ENCODE measurements at places on chromosomes 7 and 10.

GRCh38 chr7:24438232-24438631 is 135.0 kb upstream of the PALS2 start:
- no peak for DNase-seq

DNA sequence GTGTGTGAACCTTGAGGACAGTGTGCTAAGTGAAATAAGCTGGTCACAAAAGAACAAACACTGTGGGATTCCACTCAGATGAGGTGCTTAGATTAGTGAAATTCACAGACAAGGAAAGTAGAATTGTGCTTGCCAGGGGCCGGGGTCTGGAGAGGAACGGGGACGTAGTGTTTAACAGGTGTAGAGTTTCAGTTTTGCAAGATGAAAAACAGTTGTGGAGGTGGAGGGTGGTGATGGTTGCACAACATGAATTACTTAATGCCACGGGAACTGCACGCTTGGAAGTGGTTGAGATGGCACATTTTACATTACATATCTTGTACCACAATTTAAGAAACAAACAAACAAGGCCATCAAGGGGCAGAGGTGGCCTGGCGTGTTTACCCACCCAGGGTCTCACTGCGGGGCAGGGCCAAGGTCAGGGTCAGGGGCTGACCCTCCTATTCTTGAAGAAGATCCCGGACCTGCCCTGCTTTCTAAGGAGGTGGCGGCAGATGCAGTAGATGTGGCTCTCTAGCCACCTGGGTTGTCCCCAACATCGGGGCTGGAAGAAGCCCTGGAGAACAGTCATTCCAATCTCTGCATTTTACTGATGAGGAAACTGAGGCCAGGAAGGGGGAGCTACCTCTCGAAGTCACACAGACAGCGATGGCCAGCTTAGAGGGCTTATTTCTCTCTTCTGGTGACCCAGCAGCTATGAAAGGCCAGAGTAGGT is 91.5 kb upstream of the LRRC4 start:
- no peak for DNase-seq

DNA sequence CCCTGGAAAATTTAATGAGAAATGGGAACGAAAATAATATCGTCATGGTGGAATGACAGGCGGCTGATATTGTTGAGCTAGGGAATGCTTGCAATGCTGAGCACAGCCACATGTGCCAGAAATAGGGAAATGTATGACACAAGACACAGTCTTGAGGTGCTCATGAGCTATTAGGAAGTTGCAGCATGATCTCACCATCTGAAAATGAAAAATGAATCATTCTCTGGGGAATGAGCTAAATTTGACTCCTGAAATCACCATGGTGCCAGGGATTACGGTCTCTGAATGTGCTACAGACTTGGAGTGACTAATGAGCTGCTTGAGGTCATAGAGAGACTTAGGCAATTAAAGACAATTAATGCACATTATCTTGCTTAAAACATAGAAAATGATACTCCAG is 845.0 kb downstream of the CNTNAP2 start:
- DNase-seq = no peak

DNA sequence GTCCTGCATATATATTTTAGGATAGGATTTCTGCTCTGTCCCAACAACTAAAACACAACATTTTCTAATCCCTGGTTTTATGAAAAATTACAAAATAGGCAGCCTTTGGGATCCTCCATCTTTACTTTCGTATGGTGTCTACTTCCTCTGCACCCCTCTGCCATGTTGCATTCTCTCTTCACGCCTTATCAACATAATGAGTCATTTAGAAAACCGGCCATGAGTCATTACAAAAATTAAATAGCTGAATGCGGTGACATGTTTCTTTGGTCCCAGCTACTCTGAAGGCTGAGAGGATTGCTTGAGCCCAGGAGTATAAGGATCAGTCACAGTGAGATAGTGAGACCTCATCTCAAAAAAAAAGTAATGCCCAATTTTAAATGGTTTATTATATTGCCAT is 148.1 kb upstream of the CELF2 start:
- DNase-seq = no peak

- no peak for DNase-seq
Observed at GRCh38 chr10:52578871-52579405, 193.6 kb downstream of the MBL2 start.

DNA sequence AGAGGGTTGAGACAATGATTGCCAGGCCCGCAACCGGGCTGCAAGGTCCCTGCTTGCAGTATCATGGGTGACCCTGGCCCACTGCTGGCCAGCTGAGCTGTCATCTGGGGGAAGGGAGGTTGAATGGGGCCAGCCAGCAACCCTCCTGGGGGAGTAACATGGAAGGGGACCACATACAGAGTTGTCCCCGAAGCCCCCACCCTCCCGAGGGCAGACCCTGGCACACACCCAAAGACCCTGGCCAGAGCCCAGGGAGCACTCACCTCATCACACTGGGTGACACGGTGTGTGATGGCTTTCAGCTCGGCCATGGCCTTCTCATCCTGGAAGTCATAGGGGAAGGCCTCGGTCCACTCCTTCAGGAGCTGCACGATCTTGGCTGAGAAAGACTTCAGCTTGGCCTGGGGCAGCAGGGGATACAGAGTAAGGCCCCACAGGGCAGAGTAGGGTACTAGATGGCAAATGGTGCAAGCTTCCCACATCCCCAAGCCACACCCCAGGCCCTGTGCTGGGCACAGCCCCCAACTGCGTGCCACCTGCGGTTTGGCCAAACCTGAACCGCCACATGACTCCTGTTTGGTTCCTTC is 63.4 kb downstream of the CSGALNACT2 start:
- no peak for DNase-seq

GRCh38 chr10:30944005-30944404 is 87.7 kb downstream of the ZNF438 start:
- DNase-seq = no peak

Data from activated CD4-positive, alpha-beta T cell treated with anti-CD3 and anti-CD28 coated beads for 1 hour (primary cell).